ENCODE measurements at places on chromosomes 5 and 9. TPM values are rescaled to one million over a fixed set of nuclear protein-coding genes. Genes with fewer than 3 reads are reported as not detected.

HEMGN gene
- not detected for total RNA-seq

SPINK7 gene
- total RNA-seq = not detected

HTR4 gene
- not detected for total RNA-seq

KDM4C gene
- 29.3 TPM for total RNA-seq

CDH6 gene
- total RNA-seq = 9.8 TPM

NSUN2 gene
- total RNA-seq = 36.5 TPM

CDKN2B gene
- total RNA-seq = 44.9 TPM
